ENCODE measurements at places on chromosomes 16 and 17. TPM values are rescaled to one million over a fixed set of nuclear protein-coding genes. Genes with fewer than 3 reads are reported as not detected.

DNA sequence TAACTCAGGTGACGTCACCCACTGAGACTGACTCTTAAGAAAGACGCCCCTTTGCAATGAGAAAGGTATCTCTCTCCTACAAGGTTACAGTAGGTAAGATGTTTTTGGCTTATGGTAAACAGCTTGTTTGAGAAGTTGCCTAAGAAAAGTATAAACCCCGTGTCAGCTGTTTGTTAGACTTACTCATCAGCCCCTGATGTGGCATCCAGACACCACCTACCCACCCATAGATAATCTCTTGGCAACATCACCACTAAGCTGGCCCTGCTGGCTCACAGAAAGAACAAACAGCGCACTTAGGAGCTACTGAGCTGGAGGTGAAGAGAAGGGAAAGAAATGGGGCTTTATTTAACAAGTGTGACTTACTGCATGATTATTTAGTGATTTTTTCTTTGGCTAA is 121.0 kb downstream of the PARN start:
- DNase-seq = no peak

- DNase-seq = no peak
Observed at GRCh38 chr17:737561-738113, 5.2 kb downstream of the TLCD3A start.

TSPOAP1 gene
- polyA plus RNA-seq = 46.2 TPM

GRAPL gene
- 3.6 TPM for polyA plus RNA-seq

CDYL2 gene
- 1.8 TPM for polyA plus RNA-seq

DNA sequence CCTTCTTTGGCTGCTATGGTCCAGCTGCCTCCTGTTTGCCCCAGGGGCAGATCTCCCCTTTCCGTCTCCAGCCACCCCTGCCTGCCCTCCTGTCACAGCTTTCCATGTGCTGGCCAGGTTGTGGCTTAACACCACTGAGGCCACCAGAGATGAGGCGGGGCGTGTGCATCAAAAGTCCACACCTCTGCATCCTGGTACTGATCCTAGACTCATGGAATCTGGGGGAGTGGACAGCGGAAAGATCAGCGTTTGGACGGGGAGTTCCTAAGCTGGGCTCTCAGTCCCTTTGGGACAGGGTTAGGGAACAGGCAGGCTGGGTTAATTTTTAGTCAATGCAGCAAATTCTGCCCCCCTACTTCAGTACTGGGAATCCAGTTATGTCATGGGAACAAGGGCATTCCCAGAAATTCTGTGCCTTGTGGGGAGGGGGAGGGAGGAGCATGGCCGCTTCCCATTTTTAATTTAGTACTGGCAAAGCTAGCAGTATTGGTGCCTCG is 3.9 kb downstream of the IGFBP4 start:
- DNase-seq = peak; percentile 67

- DNase-seq = no peak
Observed at GRCh38 chr16:82185012-82185411, 15.0 kb upstream of the MPHOSPH6 start.

RAC3 gene
- 0.40 TPM for polyA plus RNA-seq

CHD9 gene
- 18.2 TPM for polyA plus RNA-seq

IKZF3 gene
- polyA plus RNA-seq = 0.16 TPM

GRCh38 chr17:7435676-7436555 is 681 bp downstream of the TMEM102 start:
- no peak for DNase-seq

DNA sequence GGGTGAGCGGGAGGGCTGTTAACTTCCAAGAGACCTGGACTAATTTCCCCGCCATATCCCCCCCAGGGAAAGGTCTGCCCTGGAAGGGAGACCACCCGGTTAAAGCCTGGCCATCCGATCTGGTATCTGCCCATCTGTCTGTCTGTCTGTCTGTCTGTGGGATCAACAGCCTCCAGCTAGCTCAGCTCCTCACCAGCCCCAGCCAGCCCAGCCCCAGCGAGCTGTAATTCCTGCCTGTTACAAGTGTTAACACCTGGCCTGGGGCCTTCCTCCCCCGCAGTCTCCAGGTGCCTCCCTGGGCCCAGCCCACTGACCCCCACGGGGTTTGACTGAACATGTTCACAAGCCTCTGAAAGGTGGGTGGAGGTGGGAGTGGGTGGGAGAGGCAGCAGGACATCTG is 4.0 kb downstream of the WNT3 start:
- DNase-seq = no peak

DNA sequence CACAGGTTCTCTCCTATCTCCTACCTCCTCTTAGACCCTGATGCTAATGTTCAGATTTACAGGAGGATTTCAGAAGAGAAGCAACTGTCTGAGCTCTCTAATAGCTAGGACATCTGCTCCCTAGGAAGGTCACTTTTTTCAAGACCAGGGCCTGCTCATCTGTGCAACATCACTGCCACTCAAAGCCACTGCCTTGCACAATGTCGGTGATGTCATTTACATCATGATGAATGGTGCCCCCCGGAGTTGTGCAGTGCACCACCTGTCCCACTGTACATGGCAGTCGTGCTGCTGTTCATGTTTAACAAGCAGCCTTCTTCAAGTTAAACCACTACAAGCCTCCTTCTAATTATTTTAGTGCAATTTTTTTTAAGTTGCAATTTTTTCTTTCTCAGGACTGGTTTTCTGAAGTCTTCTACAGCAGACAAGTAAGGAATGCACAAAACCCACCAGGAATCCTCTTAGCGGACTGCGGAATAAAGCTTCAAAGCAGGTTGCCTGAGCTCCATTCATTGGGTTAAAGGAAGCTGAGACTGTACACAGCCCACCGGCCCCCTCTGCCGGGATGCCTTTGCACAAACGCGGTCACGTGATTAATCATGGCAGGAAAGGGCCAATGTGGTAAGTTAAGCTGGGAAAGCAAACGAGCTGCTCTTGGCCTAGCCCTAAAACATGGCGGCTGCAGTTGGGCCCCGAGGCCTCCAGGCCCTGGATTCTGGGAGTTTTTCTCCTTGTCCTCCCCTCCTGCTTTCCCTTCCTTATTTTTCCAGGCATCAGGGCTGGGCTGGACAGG is 74.1 kb downstream of the MYH11 start:
- DNase-seq = no peak

PYY gene
- 0.18 TPM for polyA plus RNA-seq

ACSM2A gene
- polyA plus RNA-seq = 0.10 TPM

KLHDC4 gene
- polyA plus RNA-seq = 22.7 TPM

DNA sequence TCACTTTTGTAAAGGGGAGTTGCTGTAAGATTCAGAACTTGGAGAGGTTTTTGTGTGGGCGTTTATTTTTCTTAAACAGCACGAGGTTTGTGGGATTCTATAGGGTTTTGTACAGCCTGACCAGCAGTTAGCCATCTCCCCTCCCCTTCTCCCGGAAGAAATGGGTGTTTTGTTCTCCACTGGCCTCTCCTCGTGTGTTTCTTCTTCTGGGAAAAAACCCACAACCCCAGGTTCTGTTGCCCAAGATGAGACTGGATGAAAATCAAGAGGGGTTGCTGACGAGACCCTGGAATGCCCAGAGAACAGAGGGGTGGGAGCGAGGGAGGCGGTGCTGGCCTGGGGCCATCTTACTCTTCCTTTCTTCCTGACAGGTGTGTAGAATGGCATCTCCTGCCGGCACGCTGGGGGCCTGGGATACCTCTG is 186.1 kb downstream of the MSI2 start:
- no peak for DNase-seq

DNA sequence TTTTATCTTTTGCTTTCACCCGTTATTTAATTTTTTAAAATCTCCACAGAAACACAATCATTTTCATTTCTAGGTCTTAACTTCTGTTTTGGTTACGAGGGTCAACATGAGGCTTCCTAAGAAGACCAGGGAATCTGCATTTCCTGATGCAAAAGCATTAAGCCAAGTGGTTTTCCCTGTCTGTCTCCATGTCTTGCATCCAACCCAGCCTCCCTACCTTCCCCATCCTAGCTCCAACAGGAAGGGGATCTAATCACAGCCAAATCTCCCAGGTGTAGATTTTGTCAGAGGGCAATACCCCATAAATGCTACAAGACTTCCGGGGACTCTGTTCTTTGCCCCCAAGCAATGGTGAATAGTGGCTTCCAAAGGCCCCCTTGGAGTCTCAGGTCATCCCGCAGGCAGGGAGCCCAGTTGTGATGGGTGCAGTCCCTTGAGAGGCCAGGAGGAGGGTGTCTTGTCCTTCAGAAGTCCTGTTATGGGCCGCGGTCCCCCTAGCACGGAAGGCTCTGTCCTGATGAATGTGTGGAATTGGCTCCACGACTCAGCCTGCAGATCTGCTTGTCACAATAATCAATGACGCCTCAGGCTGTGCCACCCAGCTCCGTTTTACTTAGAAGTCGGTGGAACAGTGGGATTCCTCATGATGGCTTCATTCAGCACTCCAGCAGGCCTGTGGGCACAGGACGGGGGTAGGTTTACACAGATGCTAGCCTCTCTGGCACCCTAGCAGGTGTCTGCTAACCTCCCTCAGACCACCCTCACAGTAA is 141.1 kb downstream of the RGS9 start:
- DNase-seq = peak; percentile 56

MPO gene
- 0.05 TPM for polyA plus RNA-seq

PRSS36 gene
- polyA plus RNA-seq = not detected

DNA sequence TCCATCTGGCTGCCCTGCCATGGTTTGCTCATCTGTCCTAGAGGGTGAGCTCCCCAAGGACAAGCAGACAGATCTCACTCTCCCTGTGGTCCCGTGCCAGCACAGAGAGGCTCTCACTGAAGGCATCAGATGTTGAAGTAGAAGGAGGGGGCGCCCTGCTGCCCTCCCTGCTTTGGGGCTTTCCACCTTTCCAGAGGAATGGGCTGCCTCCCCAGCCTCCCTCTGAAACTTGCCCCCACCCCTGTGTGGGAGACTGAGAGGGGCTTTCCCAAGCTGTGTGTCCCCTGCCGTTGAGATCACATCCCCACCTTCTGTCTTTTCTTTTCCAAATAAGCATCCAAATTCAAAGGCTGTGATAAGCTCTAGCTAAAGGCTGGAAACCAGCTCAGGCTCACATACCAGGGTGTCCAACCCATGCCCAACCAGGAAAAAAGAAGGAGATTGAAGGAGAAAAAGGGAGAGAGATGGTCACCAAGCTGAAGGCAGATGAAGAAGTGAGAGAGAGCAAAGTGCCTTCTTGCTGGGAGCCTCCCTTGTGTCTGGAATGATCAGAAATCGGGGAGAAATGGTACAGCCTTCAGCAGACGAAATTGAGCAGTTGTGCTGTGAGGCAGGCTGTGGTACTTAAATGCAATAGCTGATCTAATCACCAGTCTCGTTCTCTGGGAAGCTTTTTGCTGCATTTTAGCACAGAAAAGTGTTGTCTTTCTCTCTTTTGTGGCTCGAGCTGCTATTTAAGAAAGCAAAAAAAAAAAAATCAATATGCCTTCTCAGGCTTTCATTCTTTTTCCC is 145.9 kb upstream of the LHX1 start:
- no peak for DNase-seq

DNA sequence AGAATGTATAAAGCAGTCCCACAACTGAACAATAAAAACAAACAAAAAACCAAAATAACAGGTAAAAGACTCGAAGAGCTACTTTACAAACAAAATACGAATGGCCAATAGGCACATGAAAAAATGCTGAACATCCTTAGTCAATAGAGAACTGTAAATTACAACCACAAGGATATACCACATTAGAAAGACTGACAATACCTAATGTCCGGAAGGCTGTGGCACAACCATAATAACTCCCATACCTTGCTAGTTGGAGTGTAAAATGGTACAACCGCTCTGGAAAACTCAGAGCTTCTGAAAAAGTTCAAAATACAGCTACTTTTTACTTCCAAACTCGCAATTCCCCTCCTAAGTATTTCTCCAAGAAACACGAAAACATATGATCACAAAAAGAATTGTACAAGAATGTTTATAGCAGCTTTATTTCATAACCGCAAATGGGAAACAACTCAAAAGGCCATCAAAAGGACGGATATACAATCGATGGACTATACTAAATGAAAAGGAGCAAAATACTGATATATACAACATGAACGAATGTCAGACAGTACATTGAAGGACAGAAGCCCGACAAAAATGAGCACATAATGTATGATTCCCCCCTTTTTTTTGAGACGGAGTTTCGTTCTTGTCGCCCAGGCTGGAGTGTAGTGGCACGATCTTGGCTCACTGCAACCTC is 2.3 kb downstream of the TP53 start:
- no peak for DNase-seq

ZNF423 gene
- polyA plus RNA-seq = 4.7 TPM

DNA sequence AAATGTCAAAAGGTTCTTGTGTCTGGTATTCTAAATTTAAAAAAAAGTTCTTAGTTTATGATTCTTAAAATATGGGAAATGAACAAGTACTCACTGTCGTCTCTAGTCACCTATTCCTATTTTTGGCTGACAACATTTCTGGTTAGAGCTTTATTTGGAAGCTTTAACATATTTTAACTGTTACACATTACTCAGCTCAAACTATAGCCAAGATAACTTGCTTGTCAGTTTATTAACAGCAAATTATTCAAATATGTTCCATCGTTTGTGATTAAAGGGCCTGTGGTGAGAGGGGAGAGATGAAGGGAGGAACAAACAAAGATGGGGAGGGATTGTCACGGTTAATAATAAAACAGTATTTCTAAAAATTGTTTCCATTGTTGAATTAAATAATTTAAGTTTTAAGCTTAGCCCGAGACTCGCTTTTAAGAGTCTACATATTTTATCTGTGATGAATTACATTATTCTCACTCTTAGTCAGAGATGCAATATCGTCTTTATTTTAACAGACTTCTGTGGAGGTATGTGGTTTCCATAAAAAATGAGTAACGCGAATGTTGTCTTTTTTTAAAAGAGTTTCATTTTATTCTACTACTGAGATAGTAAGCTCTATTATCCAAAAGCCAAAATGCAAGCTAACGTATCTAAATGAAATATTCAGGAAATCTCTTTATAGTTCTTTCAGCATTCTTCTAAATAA is 321.9 kb upstream of the PMFBP1 start:
- DNase-seq = no peak

RSL1D1 gene
- polyA plus RNA-seq = 222 TPM

ZNRF1 gene
- polyA plus RNA-seq = 24.3 TPM

GRCh38 chr16:27598220-27598619 is 48.3 kb downstream of the KATNIP start:
- no peak for DNase-seq

Data from ovary (tissue), 10 donors.